Stimulated activated CD8-positive, alpha-beta memory T cell treated with anti-CD3 and anti-CD28 coated beads, Interleukin-2, amount 100 ng/mL, for 1 hour (primary cell): ENCODE measurements at places on chromosomes 11 and 22.

GRCh38 chr22:17109113-17109865, 11.9 kb downstream of the TMEM121B start:
- no peak for DNase-seq

GRCh38 chr11:112477152-112477551, 216.5 kb upstream of the PLET1 start:
- no peak for DNase-seq

DNA sequence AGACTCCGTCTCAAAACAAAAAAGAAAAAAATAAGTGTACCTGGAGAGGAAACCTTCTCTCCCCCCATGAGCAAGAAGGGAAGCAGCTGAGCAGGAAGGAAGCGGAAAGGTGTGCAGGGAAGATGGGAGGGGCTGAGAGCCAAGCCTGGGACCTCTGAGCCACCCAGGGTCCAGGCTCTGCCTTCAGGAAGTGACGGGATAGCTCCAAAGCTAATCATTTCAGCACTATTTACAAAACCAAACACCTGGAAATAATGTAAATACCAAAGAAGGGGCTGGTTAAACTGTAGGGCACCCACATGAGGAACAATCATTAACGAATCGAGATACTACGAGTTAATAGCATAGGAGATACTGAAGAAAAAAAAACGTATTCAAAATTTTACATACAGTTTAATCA, 27.9 kb downstream of the ARRB1 start:
- no peak for DNase-seq

DNA sequence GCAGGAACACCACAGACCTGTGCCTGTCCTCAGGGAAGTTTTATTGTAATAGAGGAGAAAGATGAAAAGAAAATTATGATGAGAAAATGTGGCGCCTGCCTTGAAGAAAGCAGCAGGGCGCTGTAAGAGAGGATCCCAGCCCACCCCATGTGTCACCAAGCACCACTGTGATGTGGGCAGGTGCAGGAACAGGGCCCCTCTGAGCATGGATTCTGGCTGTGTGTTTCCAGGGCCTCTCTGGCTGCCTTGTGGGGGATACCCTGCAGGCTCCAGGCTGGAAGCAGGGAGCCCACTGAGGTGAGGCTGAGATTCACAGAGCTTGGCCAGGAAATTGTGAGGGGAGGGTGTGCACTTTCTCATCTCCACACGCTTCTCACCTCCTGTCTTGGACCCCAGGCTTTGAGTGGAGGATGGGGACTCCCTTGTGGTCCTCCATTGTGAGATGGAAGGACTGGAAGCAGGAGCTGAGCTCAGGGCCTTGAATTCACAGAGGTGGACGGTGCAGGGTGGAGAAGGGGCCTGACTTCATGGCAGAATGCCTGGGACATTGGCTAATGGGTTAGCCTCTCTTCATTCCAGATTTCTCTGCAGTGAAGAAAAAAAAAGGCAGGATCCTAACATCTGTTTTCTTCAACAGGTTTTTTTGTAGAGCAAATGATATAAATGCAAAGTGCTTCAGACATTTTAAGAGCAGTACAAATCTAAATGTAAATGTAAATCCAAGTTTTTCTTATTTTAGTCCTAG, 246.6 kb upstream of the B3GAT1 start:
- DNase-seq: no peak

GRCh38 chr11:61887839-61888494, 3.4 kb downstream of the FADS3 start:
- no peak for DNase-seq

DNA sequence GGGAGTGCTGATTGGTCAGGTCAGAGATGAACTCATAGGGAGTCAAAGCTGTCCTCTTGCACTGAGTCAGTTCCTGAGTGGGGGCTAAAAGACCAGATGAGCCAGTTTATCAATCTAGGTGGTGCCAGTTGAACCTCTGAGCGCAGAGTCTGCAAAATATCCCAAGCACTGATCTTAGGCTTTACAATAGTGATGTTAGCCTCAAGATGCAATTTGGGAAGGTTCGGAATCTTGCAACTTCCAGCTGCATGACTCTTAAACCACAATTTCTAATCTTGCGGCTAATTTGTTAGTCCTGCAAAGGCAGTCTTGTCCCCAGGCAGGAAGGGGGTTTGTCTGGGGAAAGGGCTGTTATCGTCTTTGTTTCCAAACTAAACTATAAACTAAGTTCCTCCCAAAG, 92.3 kb upstream of the PARVA start:
- DNase-seq: no peak

DNA sequence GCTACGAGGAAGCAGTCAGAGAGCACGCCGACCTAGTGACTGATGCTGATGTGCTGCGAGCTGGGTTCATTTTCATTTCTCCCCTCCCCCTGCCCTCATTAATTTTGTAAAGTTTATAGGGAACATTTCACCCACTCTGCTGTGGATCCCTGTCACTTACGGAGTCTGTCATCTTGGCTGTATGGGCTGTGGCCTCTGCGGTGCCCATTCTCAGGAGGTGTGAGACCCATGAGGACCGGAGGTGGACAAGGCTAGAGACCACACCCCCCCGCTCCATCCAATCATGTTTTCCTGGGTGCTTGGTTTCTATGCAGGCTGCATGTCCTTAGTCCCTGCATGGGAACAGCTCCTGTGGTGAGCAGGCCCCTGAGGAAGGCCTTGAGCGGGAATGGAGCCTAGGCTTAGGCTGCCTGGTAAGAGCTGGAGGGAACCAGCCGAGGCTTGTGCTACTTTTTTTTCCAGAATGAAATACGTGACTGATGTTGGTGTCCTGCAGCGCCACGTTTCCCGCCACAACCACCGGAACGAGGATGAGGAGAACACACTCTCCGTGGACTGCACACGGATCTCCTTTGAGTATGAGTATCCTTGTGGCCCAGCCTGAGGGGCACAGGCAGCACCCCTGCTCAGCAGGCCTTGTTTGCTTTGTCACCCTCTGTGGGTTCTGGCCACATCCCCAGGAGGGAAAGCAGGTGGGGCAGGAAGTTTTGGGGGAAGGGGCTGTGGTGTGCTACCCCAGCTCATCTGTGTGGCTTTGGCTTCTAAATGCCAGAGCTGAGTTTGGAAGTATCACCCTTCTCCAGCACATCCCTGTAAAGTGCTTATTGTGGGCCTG, 19.1 kb downstream of the CLDN5 start:
- DNase-seq: no peak

DNA sequence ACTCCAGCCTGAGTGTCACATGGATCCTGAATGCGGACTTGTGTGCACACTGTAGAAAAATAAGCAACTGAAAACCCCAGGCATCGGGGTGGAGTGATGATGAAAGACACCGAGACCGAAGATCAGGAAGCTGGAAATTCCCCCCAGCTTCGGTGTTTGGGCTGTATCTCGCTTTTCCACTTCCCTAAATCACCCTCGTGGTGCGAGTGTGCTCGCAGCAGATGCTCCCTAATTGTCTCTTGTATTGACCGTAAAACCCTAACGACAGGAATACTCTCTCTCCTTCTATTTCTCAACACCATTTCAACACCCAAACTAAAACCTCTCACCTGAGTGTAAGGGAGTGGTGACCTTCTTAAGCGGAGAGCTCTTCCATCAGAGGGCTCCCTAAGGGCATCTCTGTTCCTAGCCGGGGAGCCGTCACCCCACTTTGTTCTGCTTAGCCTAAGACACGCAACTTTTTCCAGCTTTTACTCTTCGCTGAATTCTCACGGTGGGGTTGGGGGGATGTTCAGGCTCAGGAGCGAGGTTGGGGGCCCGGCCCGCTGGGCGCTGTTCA, 635 bp upstream of the GRK3 start:
- DNase-seq: no peak

- no peak for DNase-seq
These were observed 2.2 kb upstream of the NAP1L4 start for GRCh38 chr11:2994336-2994730.

- DNase-seq: no peak
These were observed 979.7 kb downstream of the NTM start for GRCh38 chr11:132349811-132350733.

DNA sequence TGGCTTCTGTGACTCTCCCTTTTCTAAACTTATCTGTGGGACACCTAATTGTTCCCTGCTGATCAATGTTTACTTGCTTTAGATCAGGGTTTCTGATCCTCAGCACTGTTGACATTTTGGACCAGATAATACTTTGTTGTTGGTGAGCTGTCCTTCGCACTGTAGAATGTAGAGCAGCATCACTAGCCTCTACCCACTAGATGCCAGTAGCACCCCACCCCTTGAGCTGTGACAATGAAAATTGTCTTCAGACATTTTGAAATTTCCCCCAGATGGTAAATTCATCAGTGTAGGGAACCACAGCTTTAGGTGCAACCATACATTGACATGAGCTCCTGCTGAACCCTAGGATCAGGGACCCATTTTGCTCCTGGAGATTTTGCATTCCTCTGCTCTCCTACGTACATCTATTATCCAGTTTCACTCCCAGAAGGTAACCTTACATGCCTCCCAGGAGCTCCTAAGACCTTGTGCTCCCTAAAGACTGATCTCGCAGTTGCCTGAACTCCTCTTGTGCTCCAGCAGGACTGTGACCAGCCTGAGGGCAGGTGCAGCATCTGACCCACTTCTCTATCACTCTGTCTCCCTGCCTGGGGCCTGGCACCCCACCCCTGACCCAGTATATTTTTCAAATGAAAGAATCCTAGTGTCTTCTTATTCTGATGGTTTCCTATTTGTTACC, 107.8 kb downstream of the FAR1 start:
- DNase-seq: peak; percentile 11

DNA sequence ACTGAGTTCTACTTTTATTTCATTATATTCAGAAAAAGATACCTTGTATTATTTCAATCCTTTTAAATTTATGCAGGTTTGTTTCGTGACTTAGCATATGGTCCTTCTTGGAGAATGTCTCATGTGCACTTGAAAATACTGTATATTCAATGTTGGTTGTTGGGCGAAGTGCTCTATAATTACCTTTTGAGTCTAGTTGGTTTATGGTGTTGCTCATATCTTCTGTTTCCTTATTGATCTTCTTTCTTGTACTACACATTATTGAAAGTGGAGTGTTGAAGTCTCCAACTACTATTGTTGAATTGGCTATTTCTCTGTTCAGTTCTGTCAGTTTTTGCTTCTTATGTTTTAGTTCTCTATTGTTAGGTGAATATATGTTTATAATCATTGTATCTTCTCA, 90.4 kb downstream of the KCNQ1OT1 start:
- DNase-seq: no peak

- peak; percentile 61 for DNase-seq
These were observed 2.1 kb downstream of the CCND1 start for GRCh38 chr11:69642913-69643632.

GRCh38 chr11:94271885-94272372, 32.5 kb upstream of the IZUMO1R start:
- no peak for DNase-seq

GRCh38 chr22:33584152-33584551, 336.1 kb downstream of the LARGE1 start:
- DNase-seq: no peak

GRCh38 chr11:107675902-107676301, 36.0 kb downstream of the SLN start:
- DNase-seq: no peak

GRCh38 chr11:85663080-85663752, 1.7 kb downstream of the CREBZF start:
- no peak for DNase-seq

- no peak for DNase-seq
These were observed 19.2 kb upstream of the UPK3A start for GRCh38 chr22:45265535-45265934.

GRCh38 chr22:45828841-45829240, 148.1 kb downstream of the WNT7B start:
- DNase-seq: no peak

- no peak for DNase-seq
These were observed 97.1 kb downstream of the CEP164 start for GRCh38 chr11:117424781-117425180.

GRCh38 chr11:70351646-70352045, 46.7 kb upstream of the CTTN start:
- no peak for DNase-seq

GRCh38 chr22:28769394-28770085, 3.0 kb upstream of the CCDC117 start:
- DNase-seq: no peak

- DNase-seq: no peak
These were observed 50.7 kb downstream of the OTOG start for GRCh38 chr11:17597770-17598169.

GRCh38 chr11:2472428-2473186, 27.8 kb downstream of the KCNQ1 start:
- no peak for DNase-seq

DNA sequence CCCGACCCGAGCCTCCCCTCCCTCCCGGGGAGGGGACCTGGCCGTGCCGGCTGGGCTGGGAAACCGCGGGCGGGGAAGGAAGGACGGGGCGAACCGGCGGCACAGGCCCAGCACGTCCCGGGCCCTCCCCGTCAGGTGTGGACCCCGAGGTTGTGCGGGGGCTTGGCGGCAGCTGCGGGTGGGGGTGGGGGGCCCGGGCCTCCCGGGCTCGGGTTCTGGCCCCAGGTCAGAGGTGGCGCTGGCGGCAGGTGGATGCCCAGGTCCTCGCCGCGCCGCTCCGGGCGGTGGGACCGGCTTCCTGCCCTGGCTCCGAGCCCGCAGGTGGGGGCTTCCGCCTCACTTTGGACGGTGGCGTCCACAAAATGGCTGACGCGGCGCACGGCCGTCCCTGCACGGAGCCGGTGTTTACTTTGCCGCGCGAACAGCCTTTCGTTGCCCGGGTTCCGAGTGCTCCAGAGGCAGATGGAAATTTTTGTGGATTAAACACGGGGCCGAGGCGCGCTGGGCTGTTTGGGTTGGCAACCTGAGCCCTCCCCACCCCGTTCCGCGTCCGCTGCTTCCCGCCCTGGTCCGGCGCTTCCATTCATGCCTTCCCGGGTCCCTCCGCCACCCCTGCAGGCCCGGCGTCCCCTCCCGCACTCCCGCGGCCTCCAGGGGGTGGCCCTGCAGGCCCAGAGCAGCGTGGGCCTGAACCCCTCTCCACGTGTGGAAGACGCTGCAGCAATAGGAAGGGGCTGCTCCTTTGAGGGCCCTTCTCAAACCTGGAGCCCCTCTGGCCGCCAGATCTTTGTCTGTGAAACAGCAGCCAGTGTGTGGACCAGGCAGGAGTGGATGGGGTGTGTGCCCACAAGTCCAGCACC, 92.0 kb upstream of the KCNQ1OT1 start:
- no peak for DNase-seq

GRCh38 chr11:64078905-64079304, 43.2 kb downstream of the FLRT1 start:
- DNase-seq: no peak

DNA sequence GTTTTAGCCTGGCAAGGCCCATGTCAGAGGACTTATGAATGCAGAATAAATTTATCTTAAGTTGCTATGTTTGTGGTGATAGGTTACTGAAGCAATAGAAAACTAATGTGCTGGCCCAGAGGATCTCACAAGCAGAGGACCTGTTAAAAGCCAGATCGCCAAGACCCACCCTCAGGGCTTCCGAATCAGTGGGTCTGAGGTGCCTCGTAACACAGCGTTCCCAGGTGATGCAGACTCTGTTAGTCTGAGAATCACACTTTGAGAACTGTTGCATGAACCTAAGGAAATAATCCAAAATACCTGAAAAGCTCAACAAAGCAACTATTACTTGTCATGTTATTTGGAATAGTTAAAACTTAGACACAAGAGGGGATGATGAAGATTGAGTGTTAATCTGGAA, 6.7 kb upstream of the SCARF2 start:
- DNase-seq: no peak
